ENCODE measurements at places on chromosomes 11 and 22.

DNA sequence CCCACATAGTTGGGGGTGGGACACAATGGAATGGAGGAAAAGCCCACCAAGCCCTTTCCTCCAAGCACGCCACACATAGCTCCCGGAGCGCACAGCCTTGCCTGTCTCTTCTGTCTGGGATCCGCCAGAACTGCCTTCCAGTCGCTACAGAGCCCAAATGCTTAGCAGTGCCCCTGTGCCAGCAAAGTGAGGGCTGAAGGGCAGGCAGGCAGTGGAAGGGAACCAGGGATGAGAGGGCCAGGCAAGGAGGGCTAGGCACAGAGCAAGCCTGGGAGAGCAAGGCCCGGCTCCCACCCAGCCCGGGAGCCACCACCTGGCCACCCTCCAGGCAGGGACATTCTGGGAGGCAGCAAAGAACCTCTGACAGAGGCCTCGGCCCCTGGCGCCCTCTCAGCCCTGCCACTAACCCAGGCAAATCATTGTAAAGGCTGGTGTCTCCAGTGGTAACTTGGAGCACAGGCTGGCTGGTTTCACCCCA lies 32.5 kb downstream of the PPP2R1B start:
- DNase-seq = no peak

DNA sequence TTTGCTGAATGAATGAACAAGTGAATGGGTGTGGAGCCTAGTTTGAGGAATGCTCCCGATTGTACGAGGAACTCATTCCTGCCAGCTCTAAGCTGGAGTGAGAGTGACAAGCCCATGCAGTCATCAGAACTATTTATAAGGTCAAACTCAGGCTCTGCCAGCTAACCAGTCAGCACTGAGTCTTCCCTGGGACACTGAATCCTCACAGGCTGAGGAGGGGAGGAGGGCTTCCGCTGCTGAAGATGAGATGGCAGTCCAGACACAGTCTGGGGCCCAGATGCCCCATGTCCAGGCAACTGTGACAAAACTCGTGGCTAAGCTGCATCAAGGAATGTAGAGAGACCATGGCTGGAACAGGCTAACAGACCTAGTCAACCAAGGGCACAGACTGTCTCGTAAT lies 4.0 kb downstream of the LRP4 start:
- DNase-seq = no peak

GRCh38 chr11:71173709-71174108 lies 78.7 kb downstream of the SHANK2 start:
- DNase-seq = no peak

GRCh38 chr11:64224891-64225607 lies 937 bp downstream of the TRPT1 start:
- DNase-seq = no peak

- no peak for DNase-seq
Observed at GRCh38 chr22:42905702-42906183, 48.7 kb upstream of the ARFGAP3 start.

GRCh38 chr11:100849901-100850235 lies 162.8 kb downstream of the ARHGAP42 start:
- DNase-seq = no peak

DNA sequence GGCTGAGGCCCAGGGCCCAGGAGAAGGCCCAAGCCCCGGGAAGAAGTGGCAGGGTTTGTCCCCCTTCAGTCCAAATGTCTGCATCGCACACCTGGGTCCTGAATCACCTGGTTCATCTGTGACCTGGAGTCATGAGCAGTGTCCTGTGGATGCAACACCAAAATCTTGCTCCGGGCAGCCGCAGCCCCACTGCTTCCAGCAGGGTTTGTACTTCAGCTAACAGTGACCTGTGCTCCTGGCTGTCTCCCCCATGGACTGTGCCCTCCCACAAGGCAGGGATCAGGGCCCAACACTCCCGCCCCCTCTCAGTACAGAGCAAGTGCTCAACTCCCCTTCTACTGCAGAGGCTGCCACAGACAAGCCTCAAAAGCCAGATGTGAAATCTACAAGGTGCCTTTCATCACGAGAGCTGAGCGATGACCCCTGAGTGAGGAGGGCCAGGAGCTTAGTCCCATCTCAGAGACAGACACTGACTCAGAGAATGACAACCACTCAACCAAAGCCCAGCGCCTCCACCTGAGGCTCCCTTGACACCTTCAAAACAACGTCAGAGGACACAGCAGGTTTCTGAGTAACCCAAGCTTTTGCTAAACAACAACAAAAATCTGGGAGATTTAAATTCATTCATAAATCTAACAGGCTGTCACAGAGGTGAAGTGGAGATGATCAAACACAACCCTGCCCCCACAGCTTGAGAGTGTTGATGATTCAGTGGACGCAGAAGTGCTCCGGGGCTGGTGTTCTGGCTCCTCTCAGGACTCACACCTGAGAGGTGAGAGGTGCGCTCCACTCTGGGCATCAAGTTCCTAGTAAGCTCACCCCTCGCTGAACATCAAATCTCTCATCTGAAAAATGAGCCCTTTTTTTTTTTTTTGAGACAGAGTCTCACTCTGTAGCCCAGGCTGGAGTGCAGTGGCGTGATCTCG lies 3.4 kb downstream of the KIAA0930 start:
- DNase-seq = no peak

DNA sequence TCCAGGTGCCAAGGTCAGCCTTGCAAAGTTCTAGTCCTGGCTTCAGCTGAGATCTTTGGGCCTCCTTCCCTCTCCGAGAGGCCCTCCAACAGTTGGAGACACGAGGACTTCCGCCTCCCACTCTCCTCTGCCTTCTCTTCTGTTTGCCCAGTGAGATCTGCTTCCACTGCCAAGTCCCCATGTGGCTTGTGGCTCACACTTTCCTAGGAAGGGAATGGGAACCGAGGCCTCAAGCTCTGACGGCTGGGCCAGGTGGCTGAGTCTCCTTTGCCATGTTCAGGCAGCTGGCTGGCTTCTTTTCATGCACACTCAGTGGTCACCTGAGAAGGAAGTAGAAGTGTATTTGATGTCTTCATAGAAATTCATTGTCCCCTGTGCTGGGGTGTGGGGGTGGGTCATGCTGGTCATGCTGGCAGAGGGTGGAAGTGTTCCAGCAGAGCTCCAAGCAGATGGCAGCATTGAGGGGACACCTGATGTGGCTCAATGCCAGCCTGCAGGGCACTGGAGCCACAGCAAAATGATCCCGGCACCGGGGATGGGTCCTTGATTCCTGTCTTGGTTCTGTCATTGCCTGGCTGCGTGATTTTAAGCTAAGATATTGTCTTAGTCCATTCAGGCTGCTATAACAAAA lies 130.4 kb downstream of the ADAMTS15 start:
- no peak for DNase-seq

- no peak for DNase-seq
Observed at GRCh38 chr11:107478922-107479321, 21.3 kb upstream of the CWF19L2 start.

DNA sequence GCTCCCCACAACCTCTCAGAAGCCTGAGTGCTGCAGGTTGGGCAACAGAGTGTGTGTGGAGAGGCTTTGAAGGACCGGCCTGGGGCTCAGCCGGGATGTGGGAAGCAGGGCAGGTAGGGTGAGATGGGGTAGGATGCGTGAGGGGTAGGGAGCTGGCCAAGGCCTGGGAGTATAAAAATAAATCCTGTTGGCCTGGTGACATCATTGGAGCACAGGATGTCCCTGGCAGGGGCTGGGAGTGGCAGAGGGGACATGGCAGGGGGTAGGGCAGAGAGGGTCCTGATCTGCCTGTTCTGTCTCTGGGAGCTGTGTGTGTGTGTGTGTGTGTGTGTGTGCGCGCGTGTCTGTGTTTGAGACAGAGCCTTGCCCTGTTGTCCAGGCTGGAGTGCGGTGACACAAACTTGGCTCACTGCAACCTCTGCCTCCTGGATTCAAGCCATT lies 28.6 kb downstream of the TEF start:
- no peak for DNase-seq

GRCh38 chr11:26993965-26994457 lies at the start of gene FIBIN:
TSS of gene FIBIN (plus strand) at chr11:26994112. CDS start at chr11:26994527, 415 bp downstream.
- DNase-seq = no peak

GRCh38 chr11:97351939-97352338 lies 962.1 kb downstream of the JRKL start:
- no peak for DNase-seq

GRCh38 chr11:65790104-65790901 lies 3.4 kb downstream of the OVOL1 start:
- DNase-seq = no peak

- DNase-seq = no peak
Observed at GRCh38 chr11:69447786-69448185, 33.7 kb upstream of the LINC01488 start.

DNA sequence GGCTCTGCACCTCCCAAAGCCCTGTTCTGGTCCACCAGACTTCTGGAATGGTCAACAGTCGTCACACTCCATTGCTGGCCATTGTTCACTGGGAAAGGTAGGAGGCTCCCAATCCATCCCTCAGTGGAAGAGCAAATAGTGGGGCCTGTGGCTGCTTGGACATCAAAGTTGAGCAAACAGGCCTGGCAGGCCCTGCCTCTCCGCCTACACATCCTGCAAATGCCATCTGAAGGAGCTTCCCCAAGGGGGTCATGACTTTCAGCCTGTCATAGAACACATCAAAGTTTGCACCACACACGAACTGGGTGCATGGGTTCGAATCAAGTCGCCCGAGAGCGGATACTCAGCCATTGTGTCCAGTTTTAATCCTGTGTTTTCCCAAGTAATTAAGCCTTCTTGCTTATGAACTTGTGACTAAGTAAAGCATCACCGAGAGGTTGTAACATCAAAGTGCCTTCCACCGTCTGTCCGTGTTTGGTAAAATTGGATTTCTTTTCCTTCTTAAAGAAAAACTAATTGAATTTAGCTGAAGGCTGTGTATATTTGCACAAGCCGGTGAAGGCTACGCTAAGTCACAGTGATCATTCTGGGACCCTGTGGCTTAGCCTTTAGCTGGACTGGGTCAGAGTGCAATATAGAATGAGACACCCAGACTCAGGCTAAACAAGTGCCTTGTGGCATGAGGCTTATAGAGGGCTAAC lies 36.1 kb downstream of the CLPB start:
- no peak for DNase-seq

GRCh38 chr11:126989942-126990715 lies 10.4 kb downstream of the KIRREL3 start:
- DNase-seq = no peak

DNA sequence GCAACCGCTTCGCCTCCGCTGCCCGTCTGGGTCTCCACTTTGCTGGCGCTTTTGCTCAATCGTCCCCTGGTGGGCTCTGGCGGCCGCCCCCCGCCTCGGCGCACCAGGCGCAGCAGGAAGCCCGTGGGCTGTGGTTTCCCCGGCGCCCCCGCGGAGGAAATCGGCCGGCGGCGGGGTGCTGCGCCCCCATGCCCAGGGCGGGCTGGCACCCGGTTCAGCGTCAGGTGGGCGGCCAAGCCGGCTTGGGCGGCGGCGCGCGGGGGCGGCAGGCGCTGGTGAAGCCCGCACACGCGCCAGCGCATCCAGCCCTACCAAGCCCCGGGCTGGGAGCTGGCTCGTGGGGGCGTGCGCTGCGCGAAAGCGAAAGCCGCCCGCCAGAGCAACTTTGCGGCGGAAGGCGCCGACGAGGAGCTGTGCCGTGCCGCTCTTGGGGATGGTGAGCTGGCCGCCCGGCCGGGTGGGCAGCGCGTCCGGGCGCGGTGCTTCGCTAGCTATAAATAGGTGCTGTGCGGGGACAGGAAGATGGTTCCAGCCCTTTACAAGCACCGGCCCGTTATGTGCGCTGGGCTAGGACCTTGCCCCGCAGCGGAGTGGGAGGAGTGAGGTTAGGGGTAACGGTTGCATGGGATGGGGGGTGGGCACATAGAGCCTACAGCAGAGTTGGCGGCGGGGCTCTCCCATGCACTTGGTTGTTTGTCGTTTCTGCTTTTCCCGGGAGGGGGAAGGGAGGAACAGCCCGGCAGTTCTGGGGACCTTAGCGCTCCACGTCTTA lies 25.0 kb upstream of the SUSD2 start:
- DNase-seq = no peak

- DNase-seq = no peak
Observed at GRCh38 chr11:120338107-120338933, 2.1 kb downstream of the ARHGEF12 start.

GRCh38 chr11:132782102-132782501 lies 750.2 kb downstream of the OPCML start:
- DNase-seq = no peak

- no peak for DNase-seq
Observed at GRCh38 chr22:30721741-30722140, 27.1 kb downstream of the OSBP2 start.

GRCh38 chr11:10274726-10275125 lies 19.3 kb downstream of the SBF2 start:
- no peak for DNase-seq

GRCh38 chr11:48168815-48169214 lies 47.8 kb upstream of the OR4B1 start:
- DNase-seq = no peak

- no peak for DNase-seq
Observed at GRCh38 chr11:112903340-112903739, 57.9 kb upstream of the NCAM1 start.

DNA sequence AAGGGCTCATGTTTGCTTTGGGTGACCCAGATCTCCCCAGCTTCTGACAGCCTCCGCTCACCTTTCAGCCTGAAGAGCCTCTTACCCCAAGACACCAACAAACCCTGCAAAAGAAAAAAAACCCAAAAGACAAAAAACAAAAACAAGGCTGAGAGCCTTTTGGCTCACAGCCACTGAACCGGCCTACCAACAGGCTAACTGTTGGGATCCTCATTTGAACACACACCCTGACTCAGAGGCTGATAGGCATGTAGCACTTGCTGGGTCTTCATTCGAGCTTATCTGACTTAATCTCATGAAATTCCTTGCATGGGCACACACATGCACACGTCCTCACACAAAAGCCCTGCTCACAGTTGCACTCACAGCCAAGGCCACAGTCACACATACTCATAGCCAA lies 22.9 kb upstream of the TSKU start:
- DNase-seq = no peak

DNA sequence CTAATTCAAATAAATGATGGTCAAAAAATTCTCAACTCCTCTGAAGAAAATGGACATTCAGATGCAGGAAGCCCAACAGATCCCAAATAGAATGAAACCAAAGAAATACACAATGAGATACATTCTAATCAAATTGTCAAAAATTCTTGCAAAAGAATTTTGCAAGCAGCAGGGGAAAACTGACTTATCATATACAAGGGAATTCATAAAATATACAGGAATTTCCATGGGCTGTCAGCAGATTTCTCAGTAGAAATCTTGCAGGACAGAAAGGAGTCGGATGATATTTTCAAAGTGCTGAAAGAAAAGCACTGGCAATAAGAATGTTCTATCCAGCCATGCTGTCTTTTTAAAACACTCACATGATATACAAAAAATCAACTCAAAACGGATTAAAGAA lies 194.6 kb upstream of the ZC3H12C start:
- no peak for DNase-seq

GRCh38 chr11:94494126-94494680 lies 419 bp downstream of the ANKRD49 start:
- no peak for DNase-seq
